Jurkat, Clone E6-1 (cell line): ENCODE measurements at places on chromosomes 2 and 18.

DNA sequence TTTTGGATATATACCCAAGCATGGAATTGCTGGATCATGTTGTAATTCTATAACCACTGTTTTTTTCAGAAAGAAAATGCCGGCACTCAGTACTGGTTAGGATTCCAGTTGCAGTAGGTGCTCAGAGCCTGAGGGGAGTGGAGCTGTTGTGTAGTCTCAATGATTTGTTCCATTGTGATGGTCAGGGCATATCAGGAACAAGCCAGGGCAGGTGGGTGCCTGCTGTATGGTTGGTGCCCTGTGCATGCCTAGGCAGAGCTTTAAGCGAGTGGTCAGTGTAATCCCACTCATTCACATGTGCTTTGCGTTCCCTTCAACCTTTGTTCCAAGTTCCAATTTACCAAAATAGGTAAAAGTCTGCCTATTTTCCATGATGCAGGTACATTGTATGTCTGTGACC, 100.9 kb downstream of the FHOD3 start:
- DNase-seq, result no peak

DNA sequence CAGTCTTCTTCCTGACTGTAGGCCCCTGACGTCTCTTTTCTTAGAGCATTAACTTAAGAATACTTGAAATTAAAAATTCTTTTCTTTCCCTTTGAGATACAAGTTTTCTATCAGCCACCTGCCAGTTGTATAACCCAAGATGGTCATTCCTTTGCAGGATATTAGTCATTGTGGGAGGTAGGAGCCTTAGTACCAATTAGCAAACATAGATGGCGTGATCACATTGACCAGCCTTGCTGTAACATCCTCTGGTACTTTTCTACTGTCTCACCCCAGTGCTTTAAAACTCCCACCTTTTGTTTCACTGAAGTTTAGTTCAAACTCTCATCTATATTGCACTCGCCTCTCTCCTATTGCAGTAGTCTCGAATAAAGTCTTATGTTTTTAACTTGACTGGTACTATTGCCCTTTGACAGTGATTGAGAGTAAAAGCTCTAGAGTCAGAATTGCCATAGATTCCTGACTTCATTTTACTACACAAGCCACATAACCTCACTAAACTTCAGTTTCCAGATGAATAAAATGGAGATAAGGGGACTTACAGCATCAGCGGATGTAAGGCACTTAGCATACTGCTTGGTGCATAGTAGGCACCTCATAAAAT, 74.1 kb downstream of the VRK2 start:
- DNase-seq, result no peak

DNA sequence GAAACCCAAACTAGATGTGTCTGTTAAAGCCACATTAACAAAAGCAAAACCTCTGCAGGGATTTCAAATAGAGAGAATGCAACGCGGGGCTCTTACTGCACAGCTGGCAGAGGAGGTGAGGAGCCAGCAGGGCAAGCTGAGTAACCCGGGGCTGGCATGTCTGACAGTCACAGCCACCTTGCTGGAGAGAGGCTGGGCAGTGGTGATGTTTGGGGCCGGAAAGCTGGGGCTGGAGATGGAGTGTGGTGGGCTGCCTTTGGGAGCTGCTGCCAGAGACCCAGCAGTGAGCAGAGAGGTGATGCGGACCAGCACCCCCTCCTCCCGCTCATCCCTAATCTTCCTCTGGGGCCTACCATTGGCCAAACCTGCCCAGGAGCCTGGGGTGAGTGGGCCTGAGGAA, 204.5 kb upstream of the ARL4C start:
- no peak for DNase-seq

- no peak for DNase-seq
These were observed 115.4 kb upstream of the PKDCC start for GRCh38 chr2:41932241-41933045.

DNA sequence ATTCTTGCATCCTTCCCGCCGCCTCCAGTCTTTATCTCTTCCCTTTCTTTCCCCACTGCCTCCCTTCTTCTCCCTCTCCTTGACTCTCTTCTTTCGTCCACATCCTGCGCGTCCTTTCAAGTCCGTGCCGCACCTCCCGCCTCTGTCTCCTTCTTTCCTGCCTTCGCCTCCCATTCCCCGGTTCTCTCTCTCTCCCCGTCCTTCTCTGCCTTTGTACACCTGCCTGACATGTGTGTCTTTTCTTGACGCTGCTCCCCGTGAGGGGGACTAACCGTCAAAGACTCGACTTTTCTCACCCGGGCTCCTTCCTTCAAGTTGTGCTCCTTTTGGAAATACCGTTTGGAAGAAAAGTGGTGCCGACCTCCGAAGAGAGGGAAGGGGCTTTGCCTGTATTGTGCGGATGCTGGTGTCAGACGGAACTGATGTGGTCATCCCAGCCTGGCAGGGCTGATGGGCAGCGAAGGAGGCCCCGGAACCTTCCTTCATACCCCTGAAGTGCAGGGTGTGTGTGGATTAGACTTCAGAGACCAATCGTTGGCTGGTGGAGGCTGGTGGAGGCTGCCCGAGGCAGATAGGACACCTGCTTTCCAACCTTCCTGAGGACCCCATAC, 879 bp downstream of the TMEM178A start:
- DNase-seq, result no peak

- no peak for DNase-seq
These were observed 59.3 kb upstream of the CCDC68 start for GRCh38 chr18:55018602-55019001.

GRCh38 chr2:209534228-209534627, 110.4 kb downstream of the MAP2 start:
- no peak for DNase-seq

GRCh38 chr2:36487947-36488346, 110.0 kb downstream of the FEZ2 start:
- no peak for DNase-seq

DNA sequence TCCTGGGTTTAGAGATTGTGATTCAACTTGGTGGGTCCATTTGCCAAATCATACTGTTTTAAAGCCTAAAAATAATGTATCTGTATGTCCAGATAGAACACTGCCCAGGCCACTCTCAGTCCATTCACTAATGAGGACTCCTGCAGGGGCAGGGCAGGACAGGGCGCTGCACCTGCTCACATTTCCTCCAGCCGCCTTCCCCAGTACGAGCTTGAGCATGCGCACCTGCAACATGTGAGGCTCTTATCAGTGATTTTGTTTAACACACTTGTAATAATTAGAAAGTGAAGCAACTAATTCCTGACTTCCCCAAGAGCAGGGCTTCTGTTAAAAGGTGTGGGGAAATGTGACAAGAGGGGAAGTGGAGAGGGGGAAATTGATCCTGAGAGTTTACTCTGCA, 89.7 kb downstream of the AFF3 start:
- DNase-seq, result no peak

- DNase-seq, result no peak
These were observed 67.5 kb upstream of the ATG16L1 start for GRCh38 chr2:233183869-233184418.

GRCh38 chr2:112159454-112159921, 21.3 kb downstream of the FBLN7 start:
- DNase-seq, result no peak

DNA sequence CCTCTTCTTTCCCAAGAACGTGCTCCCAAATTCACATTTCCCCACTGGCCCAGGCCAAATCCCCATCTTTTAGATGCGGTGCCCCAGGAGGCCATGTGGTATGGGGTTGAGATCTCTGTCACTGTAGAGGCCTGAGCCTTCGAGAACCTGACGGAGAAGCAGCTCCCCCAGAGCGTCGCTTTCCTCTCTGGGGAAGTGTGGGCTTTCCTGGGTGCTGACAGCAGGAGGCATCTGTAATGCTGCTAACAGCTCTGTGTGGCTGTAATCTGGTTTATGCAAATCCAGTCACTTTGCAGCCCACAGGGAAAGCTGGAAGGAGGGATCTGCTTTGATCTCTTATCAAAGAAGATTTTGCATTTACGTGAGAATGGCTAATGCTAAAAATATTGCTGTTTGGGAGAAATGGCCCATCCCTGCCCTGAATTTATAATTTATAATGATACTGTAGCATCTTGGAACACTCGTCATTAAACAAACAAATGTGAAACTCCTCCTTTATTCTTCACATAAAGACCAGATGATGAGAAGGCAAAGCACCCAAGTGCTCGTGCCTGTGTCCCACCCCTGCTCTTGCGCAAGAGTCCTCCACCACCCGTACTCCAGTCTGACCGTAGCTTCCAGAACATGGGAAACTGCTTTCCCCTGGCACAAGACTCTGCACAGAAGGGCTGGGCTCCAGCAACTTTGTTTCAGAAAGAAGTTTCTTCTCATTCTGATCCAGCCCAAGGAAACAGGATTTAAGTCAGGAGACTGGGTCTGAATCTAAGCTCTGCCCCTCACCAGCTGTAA, 109.9 kb upstream of the EPC2 start:
- DNase-seq, result no peak

GRCh38 chr2:160289831-160290230, 89.8 kb upstream of the ITGB6 start:
- DNase-seq, result no peak

DNA sequence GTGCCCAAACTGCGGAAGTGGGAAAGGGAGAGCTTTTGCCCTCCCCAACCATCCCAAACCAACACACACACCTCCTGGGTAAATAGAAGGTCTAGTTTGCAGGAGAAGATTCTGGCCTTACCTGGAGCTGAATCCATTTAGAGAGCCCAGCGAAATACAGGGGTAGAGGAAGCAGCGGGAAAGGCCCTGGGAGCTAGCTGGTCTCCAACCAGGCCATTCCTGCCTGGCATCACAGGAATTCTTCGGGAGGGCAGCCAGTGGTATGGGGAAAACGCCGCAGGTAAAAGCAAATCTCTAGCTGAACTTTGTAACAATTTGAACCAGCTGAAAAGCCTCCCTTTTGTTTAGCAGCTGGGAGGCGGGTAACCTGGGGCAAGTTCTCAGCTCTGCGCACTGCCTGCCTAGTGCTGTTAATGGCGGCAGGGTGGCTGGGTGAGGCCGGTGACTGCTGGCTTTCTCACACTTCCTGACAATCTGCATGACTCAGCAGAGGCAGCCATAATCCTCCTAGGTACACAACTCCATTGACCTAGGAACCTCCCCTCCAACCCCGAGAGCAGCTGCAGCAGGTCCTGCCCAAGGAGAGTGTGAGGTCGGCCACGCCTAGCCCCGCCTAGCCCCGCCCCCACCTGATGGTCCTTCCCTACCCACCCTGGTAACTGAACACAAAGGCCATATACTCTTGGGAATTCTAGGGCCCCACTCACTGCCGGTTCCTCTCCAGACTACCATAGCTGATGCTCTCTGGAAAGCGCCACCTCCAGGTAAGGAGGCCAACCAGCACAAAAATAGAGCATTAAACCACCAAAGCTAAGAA, 483.8 kb upstream of the REG3G start:
- no peak for DNase-seq

GRCh38 chr2:31327505-31327904, 87.0 kb downstream of the XDH start:
- DNase-seq, result no peak

DNA sequence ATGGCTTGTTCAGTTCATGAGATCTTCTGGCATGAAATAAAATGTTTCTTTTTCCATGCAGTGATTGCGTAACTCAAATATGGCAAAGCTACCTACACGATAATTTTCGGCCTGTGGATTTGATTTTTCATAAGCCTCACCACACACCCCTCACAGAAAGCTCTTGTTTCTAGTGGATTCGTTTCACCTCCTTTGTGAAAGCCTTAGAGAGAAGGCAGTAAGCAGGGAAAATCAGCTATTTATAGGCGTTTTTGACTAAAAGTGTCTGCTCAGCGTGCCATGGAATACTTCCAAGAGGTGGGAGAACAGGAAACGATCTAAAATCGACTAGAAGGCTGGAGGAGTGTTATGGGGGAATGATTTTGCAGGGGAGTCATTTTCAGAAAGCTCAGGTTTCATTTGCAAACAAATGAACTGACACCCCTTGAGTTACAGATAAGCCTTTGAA, 417.9 kb downstream of the TGIF1 start:
- DNase-seq, result no peak

- DNase-seq, result no peak
These were observed 48.1 kb downstream of the WDR33 start for GRCh38 chr2:127762846-127763245.

DNA sequence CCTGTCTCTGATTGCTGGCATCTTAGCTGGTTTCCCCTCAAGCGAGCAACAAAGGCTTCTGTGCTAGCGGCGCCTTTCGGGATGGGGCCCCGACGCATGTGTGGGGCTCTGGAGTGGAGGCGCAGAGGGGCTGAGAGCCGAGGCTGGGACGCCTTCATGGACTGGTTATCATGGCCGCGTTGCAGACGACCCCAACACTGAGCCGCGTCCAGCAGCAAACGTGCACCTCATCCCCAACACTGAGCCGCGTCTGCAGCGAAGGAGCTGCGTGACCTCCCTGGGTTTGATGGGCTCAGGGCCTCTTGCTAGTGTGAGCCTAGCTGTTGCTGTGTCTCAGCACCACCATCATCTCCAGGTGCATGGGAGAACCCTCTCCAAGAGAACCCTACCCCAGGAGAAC, 123.7 kb upstream of the CTDP1 start:
- no peak for DNase-seq

DNA sequence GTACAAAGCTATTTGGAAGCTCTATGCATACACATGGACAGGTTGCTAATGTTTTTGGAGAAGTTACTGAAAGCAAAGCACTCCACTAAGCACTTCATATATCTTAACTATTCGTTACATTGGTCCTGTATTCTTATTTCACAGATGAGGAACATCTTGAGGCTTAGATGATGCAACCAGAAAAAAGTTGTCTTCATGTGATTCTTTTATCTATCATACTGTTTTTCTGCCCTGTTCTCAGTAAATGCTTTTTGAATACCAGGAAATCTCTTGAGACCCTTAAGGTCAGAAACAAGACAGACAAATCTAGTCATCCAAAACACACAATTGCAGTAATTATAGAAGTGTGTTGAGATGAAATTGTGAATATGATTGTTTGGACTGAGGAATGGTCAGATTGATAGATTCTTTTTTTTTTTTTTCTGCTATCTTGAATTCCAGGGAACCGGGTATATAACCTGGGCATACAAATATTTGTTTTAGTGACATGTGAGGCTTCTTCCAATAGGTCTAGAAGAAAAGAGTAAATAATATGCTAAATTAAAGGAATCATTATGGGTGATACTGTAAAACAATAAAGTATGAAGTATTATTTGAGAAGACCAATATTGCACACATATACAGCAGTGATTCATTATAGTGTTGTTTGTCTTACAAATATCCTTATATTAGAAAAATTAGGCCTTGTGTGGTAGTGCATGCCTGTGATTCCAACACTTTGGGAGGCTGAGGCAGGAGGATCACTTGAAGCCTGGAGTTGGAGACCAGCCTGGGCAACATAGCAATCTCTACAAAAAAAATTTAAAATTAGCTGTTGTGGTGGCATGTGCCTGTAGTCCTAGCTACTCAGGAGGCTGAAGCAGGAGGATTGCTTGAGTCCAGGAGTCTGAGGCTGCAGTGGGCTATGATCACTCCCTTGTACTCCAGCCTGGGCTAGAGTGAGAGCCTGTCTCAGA, 33.7 kb downstream of the EHBP1 start:
- DNase-seq, result no peak

- no peak for DNase-seq
These were observed 13.2 kb downstream of the MEMO1 start for GRCh38 chr2:31997653-31998052.

DNA sequence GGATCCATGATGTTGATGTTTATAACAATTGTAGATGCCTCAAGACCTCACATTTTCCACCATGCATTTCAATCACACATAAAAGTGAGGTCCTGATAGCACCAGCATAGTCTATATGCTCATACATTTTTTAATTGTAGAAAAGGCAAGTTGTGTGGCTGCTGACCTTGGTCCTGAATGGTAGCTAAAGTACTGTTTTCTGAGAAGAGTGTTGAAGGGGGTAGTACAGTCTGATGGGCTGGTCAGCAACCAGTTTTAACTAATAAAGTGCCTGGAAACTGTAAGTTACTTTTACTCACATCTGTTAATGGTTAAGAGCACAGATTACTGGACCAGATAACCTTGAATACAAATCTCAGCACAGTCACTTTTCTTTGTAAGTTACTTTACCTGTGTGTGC, 15.9 kb downstream of the ZNF638 start:
- no peak for DNase-seq
